Gastrocnemius medialis (tissue), 4 donors: ENCODE measurements at places on chromosomes 16 and 17. TPM values are rescaled to one million over a fixed set of nuclear protein-coding genes. Genes with fewer than 3 reads are reported as not detected.

DNA sequence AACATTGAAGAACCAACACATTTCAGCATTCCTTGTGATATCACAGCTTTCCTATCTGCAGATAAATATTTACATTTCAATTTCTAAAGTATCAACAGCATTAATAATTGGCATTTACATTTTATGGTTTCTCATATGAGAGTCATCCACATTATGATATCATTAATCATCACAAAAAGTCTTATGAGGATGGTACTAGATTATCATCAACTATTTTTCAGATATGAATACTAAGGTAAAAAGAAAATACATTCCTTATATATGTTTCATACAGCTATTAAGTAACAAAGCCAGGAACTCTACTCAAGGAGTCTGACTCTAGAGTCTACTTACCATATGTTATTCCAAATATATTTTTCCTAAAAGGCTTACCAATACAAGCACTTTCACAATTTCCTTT is 40.7 kb downstream of the ABCA5 start:
- H3K36me3 ChIP-seq: peaks cover 99% of the 10 kb centered on the region
- no peaks in the 10 kb centered on the region for H3K4me1 ChIP-seq
- DNase-seq: no peak
- no peak overlapping the region for H3K4me3 ChIP-seq

- no peak for DNase-seq
- no peak overlapping the region for H3K27ac ChIP-seq
- H3K4me3 ChIP-seq: no peak overlapping the region
- H3K4me1 ChIP-seq: no peaks in the 10 kb centered on the region
- H3K36me3 ChIP-seq: no peaks in the 10 kb centered on the region
- H3K27me3 ChIP-seq: no peaks in the 10 kb centered on the region
Observed at GRCh38 chr16:63361032-63361624, 1324.9 kb upstream of the CDH8 start.

DNA sequence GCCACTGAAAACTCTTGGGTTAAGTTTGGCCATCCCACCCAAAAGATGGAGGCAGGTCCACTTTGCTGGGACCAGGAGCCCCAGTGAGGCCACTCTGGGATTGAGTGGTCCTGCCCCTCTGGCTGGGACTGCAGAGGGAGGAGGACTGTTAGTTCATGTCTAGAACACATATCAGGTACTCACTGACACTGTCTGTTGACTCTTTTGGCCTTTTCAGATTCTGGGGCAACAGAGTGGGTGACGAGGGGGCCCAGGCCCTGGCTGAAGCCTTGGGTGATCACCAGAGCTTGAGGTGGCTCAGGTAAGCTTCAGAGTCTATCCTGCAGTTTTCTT is 19.5 kb upstream of the CYLD start:
- DNase-seq: no peak
- H3K4me1 ChIP-seq: no peaks in the 10 kb centered on the region
- H3K4me3 ChIP-seq: no peak overlapping the region

GRCh38 chr17:60695960-60696359 is 18.3 kb downstream of the BCAS3 start:
- no peak overlapping the region for H3K4me3 ChIP-seq
- no peak for DNase-seq
- H3K4me1 ChIP-seq: no peaks in the 10 kb centered on the region
- H3K27ac ChIP-seq: no peak overlapping the region

DNA sequence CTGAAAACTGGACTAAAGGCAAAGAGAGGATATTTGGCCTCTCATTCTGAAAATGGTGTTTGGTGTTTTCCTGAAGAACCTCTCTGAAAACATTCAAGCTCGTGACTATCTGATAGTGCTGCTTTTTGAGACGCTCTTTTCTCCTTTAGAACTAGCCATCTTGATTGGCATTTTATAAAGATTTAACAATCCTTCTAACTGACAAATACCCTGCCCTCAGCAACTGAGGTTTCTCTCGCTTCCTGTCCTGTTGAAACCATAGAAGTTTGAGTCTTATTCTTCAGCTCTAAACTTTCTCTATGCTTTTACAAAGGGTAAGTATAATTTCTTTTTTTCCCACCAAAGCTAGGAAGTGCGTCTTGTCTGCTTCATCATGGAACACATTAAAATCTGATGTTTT is 13.3 kb downstream of the CNEP1R1 start:
- no peak overlapping the region for H3K27ac ChIP-seq
- H3K4me3 ChIP-seq: no peak overlapping the region
- DNase-seq: no peak
- no peaks in the 10 kb centered on the region for H3K4me1 ChIP-seq
- no peaks in the 10 kb centered on the region for H3K27me3 ChIP-seq

DNA sequence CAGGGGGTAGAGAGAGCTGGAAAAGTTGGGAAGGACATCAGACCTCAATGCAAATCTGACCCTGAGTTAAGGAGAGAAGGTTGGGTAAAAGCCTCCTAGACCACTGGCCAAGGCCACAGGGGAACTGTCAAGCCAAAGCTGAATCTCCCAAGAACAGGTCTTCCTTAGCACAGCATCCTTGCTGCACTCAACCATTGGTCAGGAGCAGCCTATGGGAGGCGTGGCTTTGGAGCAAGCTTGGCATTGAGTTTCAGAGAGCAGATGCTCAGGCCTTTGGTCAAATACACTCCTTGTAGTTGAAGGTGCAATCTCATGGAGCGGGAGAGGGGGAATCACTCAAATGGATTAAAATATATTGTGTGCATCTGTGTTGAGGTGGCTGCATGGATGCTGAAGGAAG is 21.8 kb downstream of the SOX9 start:
- no peak overlapping the region for H3K4me3 ChIP-seq
- H3K27ac ChIP-seq: no peak overlapping the region
- no peak for DNase-seq

GRCh38 chr17:38369124-38369886 is 17.7 kb downstream of the SOCS7 start:
- H3K27me3 ChIP-seq: no peaks in the 10 kb centered on the region
- DNase-seq: no peak
- no peaks in the 10 kb centered on the region for H3K36me3 ChIP-seq
- H3K27ac ChIP-seq: no peak overlapping the region

DNA sequence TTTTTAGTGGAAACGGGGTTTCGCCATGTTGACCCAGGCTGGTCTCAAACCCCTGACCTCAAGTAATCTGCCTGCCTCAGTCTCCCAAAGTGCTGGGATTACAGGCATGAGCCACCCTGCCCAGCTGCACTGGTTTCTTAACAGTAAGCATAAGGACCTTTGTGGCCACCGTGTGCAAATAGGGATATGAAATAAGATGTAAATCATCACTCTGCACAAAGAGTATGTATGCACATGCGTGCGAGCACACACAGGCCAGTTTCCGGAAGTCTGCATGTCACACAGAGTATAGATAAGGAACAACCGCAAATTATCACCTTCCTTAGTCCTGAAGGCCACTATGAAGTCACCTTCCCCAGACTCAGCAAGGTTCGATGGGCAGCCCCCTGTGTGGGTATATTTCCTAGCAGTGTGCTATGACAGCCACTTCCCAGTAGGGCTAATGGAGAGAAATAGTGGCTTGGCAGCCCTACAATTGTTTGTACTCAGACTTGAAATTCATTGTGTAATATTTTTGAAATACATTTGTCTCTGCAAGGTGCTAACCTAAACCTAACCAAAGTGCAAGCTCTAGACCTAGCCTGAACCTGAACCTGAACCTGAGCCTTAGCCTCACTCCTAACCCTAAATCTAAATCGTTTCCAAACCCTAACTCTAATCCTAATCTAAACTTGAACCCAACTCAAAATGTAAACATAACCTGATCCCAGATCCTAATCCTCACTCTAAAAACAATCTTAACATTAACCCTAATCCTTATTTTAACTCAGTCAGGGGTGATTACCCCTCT is 48.4 kb upstream of the SKAP1 start:
- DNase-seq: no peak
- no peak overlapping the region for H3K4me3 ChIP-seq
- H3K4me1 ChIP-seq: no peaks in the 10 kb centered on the region
- no peaks in the 10 kb centered on the region for H3K36me3 ChIP-seq

DNA sequence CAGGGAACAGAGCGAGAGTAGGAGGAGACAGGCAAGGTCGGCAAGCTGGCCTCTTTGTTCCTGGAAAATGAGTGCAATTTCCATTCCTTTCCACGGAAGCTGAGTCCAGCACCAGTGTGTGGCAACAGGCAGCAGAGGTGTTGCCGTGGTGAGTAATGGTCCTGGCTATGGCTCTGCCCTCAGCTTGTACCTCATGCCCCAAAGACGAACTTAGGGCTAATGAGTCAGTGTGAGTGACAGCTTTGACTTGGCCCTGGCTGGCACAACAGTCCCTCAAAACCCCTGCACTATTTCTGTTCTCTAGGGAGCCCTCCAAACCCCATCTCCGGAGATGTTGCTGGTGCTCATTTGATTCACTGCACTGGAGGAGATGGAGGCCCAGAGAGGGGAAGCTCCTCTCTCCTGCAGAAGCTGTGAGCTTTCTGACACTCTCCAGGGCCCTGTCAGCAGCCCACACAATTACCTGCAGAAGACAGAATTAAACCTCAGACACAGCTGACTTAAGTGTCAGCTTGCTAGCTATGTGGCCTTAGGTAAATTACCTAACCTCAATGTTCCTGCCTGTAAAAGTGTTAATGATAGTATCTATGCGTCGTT is 129.9 kb downstream of the TMEM132E start:
- H3K4me1 ChIP-seq: no peaks in the 10 kb centered on the region
- DNase-seq: no peak
- no peak overlapping the region for H3K4me3 ChIP-seq
- H3K27me3 ChIP-seq: no peaks in the 10 kb centered on the region
- H3K36me3 ChIP-seq: no peaks in the 10 kb centered on the region

DNA sequence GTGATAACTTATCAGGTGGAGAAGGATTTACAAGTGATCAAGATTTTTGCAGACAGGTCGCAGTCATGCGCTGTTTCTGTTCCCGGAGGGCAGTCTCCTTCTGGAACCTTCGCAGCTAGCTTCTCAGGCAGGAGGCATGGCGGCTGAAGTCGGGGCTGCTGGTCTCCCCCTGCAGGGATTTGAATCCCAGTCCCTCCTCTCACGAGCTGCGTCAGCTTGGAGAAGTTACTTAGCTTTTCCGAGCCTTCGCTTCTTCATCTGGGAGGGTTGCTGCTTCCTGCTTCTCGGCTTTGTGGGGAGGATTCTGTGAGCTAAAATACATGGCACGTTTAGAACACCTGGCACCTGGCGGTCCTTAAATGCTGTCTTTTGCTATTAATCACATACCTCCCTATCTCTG is 287.8 kb upstream of the FOXF1 start:
- H3K27me3 ChIP-seq: peaks cover 4% of the 10 kb centered on the region
- no peak overlapping the region for H3K27ac ChIP-seq

DNA sequence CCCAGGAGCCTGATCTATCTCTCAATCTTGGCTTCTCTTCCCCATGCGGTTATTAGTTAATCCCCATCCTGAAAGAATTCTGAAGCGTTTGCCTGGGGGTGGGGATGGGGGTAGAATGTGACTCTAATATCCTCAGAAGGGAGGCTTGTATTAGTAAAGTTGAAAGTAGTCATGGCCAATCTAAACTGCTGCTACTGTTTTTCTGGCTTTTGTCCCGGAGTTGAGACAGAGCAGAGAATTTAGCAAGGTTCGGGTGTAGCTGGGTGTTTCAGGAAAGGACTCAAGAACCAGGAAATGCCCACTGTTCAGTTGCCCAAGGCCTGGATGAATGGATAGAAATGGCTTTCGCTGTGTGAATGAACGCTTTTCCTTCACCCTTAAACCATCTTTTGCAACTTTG is 17.6 kb upstream of the ITGAM start:
- no peak for DNase-seq
- H3K27ac ChIP-seq: no peak overlapping the region
- no peaks in the 10 kb centered on the region for H3K27me3 ChIP-seq
- H3K36me3 ChIP-seq: no peaks in the 10 kb centered on the region
- H3K4me1 ChIP-seq: no peaks in the 10 kb centered on the region

DNA sequence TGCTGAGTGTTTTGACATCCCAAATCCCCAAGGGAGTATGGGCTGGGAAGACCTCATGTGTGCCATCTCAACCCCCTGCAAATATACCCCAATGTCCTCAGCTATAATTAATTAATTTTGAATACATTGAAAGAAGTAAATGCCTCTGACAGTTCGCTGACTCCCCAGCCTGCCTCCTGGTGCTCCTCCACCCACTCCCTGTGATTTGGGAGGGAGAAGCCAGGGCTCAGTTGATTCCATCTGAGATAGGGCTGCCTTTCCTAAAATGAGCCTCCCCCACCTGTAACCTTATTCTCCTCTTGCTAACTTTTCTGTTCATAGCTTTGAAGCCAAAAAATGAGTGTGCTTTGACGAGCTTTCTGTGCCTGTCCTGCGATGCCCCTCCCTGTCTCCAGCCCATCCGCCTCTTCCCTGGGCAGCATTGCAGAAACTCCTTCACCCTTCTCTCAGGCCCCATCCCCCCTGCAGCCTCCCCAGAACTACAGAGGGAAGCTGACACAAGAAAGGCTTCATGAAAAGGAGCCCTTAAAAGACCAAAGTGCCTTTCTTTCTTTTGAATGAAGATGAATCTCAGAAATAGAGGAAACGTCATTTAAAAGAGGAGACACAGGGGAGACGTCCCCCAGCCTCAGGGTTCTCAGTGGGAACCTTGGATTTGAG is 70.3 kb downstream of the HLF start:
- no peaks in the 10 kb centered on the region for H3K36me3 ChIP-seq
- H3K27ac ChIP-seq: no peak overlapping the region
- no peaks in the 10 kb centered on the region for H3K4me1 ChIP-seq
- no peaks in the 10 kb centered on the region for H3K27me3 ChIP-seq
- no peak overlapping the region for H3K4me3 ChIP-seq

DNA sequence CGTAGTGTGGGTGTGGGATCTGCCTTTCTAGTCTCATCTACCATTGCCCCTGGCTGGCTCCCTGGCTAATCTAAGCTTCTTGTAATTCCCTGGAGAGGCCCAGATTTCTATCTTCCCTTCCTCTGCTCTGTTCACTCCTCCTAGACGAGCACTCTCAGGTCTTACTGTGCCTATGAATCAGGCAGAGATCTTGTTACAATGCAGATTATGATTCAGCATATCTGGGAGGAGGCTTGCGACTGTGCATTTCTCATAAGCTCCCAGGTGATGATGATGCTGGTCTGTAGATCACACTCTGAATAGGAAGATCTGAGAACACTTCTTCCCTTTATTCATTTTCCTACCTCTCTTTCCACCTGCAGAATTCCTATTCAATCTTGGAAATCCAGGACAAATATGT is 200.1 kb downstream of the CBLN1 start:
- H3K27me3 ChIP-seq: no peaks in the 10 kb centered on the region
- H3K4me1 ChIP-seq: no peaks in the 10 kb centered on the region
- H3K4me3 ChIP-seq: no peak overlapping the region
- no peak overlapping the region for H3K27ac ChIP-seq

USB1 gene
- 5.7 TPM for total RNA-seq

ZNF598 gene
- total RNA-seq: 92.2 TPM

CCL17 gene
- not detected for total RNA-seq

PIRT gene
- total RNA-seq: not detected

MYL4 gene
- total RNA-seq: 0.97 TPM
